ENCODE measurements at places on chromosomes 5 and 9.

- no peak for DNase-seq
These were observed 144.9 kb downstream of the GIN1 start for GRCh38 chr5:102975045-102975444.

GRCh38 chr9:108003526-108003925 is 514.0 kb upstream of the KLF4 start:
- no peak for DNase-seq

DNA sequence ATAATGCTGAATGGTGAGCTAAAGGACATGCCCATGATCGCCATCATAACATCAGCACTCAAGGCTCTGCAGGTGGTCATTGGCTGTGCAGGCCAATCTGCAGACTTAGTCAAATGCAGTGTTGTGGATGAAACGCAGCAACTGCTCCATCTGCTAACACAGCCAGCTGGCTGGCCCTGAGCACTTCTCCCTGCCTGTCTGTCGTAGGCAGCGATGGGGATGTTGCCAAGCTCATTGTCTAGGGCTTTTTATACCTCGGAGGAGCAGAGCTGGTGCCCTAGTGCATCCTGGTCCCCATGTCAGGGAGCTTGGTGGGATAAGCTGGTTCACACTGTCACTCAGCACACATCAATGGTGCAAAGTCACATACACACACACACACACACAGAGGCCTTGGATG is 189.4 kb downstream of the TENT4A start:
- no peak for DNase-seq

DNA sequence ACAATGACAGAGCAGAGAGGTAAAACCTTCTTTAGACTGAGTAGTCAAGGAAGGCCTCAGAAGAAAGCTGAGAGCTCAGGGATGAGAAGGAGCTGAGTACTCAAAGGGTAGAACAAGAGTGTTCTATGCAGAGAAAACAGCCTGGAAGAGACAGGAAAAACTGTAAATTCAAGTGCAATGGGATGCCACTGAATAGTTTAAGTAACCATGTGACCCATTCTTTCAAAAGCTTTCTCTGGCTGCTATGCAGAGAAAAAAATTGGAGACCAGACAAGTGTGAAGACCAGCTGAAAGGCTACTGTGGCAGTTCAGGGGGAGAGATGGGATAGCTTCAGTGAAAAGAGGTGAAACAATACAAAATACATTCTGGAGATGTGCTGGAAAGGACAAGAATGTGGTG is 61.3 kb upstream of the RNF38 start:
- DNase-seq = no peak

- no peak for DNase-seq
These were observed 9.4 kb upstream of the PRSS3 start for GRCh38 chr9:33785914-33786313.

DNA sequence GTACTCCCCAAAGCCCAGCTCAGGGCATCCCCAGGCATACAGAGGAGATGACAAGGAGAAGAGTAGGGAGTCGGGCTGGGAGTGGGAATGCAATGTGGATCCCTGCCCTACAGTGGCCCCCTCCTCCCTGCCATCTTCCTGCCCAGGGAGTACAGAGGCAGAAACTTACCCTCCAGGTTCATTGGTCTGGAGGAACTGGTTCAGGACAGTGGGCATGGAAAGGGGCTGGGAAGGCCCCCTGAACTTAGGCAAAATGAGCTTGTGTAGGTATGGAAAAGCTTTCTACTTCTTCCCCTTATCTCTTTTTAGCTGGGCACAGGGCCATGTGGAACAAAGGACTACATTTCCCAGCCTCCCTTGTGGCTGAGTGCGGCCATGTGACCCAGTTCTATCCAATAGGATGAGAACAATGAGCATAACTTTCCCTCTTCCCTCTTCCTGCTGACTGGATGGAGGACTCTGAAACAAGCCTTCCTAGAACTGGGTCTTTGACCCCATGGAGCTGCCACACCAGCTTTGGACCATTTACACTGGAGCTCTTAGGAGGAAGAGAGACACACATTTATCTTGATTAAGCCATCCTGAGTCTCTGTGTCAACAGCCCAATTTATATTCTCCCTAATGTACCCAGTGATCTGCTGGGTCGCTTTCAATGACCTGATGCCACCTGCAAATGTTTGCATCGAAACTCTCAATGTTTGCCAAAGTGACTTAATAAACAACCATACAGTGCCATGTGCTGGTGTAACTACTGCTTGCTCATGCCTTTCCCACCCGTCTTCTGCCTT is 25.0 kb upstream of the HMCN2 start:
- peak; percentile 65 for DNase-seq

- no peak for DNase-seq
These were observed 36.8 kb upstream of the COL5A1 start for GRCh38 chr9:134604834-134605233.

- no peak for DNase-seq
These were observed 12.6 kb downstream of the VLDLR start for GRCh38 chr9:2634153-2634552.

DNA sequence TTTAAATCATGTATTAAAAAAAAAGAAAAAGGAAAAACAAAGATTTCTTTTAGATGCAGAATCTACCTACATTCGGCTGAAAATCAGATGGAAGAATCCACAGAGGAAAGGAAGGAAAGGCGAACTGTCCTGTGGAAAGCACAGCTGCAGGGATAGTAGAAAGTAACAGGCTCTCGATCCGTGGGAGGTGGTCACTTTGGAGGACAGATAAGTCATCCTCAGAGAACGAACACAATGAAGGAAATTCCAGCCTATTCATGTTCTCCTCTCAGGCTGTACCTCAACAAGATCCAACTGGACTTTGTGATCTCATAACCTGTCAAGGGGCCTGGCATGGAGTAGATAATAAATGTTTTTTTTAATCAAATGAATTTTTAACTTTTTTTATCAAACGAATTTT is 72.8 kb downstream of the NR6A1 start:
- no peak for DNase-seq

GRCh38 chr9:131735238-131736128 is 4.4 kb downstream of the RAPGEF1 start:
- DNase-seq = peak; percentile 23

- peak; percentile 48 for DNase-seq
These were observed 42.3 kb downstream of the MARCHF3 start for GRCh38 chr5:126988021-126988569.

DNA sequence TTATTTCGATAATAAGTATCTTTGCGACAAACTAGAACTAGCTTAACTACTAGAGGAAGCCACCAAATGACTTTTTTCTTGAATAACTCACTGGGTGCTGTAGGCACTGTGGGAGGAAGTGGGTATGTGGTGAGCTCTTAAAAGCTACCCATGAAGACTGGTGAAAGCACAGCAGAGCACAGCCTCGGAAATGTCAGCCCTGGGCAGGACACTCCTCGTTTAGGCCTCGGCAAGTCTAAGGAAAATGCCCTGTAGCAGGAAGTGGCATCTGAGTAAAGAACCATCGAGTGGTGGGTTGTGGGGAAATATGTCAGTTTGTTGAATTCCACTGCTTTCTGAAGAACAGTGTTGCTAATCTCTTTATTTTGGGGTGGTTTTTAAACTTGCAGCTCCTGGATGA is 44.0 kb upstream of the NCS1 start:
- DNase-seq = peak; percentile 81

DNA sequence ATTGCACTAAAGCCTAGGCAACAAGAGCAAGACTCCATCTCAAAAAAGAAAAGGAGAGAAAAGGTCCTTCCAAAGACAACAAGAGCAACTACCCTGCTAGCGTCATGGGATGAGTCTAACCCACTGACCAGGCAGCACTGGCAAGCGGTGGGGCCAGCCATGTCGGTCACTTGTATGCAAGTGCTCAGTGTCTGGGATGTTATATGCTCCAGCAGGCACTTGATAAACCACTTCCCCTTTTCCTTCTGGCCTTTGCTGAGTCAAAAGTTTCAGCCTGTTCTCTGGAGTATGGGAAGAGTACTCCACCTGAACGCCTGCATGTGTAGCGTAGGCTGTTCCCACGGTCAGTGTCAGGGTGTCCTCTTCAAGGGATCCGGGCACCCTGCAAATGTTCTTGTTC is 9.2 kb upstream of the MXD3 start:
- no peak for DNase-seq

- DNase-seq = no peak
These were observed 31.4 kb downstream of the KCTD16 start for GRCh38 chr5:144202072-144202471.

DNA sequence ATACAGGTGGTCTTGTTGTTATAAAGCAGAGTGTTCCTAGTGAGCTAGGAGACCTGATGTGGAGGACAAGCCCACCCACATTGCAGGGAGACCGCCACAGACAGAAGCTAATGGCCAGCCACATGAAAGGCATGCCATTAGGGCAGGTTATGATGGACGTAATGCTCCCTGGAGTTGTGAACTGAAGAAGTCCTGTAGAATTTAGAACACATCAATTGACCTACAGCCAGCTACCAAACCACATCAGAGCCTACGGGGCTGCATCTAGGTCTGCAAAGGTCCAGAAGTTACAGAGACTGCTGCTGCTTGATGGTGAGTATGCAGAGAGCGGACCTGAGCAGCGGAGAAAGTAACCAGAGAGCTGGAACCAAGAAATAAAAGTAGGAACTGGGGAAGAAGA is 116.6 kb downstream of the LPAR1 start:
- no peak for DNase-seq

- DNase-seq = no peak
These were observed 71.8 kb upstream of the LHFPL2 start for GRCh38 chr5:78720227-78720985.

DNA sequence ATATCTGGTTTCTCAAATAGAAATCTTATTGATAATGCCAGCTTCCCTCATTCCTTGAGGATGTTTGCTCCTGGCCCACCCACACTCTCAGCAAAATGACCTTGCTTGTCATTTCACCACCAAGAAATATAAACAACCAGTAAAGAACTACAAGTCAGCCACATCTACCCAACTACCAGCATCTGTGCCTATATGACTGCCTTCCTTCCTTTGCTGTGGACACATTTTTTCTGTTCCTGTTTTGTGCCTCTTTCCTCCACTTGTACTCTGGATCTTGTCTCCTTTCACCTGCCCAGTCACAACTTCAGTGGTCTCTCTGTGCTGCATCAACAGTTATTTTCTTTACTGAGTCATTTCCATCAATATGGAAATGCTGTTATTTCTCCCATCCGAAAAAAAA is 20.3 kb downstream of the KIF2A start:
- no peak for DNase-seq

GRCh38 chr5:62418462-62419076 is 6.0 kb downstream of the IPO11 start:
- no peak for DNase-seq

- DNase-seq = no peak
These were observed 16.0 kb downstream of the TLE1 start for GRCh38 chr9:81673310-81673709.

- no peak for DNase-seq
These were observed 9.2 kb upstream of the SLC9A3 start for GRCh38 chr5:533243-533954.

DNA sequence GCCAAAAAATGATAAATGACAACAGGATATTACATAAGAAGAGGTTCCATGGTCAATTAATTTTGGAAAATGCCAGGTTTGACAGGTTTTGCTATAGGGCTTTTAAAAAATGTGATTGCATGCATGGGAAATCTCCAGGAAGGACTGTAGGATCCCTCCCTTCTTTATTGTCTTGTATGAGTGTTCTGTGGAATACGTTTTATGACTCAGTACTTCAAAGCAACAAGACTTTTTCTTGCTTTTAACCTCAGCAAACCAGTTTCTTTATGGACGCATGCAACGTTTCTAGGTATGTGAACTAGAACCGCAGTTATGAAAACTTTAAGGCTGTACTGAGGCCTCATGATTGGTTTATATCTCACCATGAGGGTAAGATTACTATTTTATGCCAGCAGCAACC is 76.6 kb upstream of the NTRK2 start:
- DNase-seq = no peak

DNA sequence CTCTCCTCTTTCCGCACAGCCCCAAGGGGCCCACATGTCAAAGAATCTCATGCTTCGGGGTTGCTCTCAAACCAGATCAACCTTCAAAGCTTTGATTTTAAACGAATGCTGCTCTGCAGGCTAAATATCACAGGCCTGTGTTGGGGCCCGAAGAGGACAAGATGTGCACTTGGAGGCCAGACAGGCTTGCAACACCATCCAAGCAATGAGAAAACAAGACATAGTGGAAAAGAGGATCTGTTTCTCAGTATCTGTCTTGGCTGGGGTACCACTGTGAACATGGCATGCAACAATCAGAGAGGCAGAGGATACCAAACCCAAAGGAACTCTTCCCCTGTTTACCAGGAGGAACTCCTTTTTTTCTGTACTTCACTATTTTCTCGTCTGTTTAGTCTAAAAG is 321.8 kb downstream of the SLIT3 start:
- no peak for DNase-seq

- DNase-seq = no peak
These were observed 372.3 kb downstream of the ADGRV1 start for GRCh38 chr5:90930756-90931431.

- no peak for DNase-seq
These were observed 217.2 kb downstream of the RFX3 start for GRCh38 chr9:3308609-3309008.

DNA sequence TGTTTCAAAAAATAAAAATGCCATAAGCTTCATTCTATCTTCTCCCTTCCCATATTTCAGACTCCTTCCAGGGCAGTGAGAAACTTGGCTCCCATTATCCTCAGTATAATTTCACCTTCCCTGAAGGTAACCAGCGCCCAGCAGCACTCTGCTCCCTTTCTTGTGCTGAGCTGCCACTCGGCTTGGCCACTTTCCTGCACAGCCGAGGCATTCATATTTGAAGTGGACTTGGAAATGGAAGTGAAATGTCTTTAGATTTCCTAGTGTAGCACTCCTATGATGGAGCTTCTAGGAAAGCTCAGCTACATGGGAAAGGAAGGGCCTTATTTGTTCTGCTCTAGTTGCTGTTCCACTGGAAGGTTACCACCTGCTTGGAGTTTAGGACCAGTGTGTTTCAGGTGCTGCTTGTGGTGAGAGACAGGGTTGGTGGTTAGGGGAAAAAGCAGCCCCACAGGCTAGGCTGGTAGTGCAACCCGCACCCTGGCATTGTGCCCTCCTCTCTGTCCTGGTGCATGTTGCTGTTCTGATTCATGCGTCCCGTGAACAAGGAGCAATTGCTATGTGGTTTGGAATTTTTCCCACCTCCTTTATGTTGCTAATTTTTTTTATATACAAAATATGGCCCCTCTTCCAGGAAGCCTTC is 53.8 kb downstream of the RAD23B start:
- DNase-seq = no peak

GRCh38 chr9:92483627-92484545 is 1.6 kb upstream of the ASPN start:
- no peak for DNase-seq

DNA sequence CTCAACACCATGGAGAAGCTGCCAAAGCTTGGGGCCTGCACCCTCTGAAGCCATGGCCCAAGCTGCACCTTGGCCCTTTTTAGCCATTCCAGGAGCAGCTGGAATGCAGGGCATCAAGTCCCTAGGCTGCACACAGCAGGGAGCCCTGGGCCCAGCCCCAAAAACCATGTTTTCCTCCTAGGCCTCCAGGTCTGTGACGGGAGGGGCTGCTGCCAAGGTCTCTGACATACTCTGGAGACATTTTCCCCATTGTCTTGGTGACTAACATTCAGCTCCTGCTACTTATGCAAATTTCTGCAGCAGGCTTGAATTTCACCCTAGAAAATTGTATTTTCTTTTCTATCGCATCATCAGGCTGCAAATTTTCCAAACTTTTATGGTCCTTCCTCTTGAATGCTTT is 64.6 kb downstream of the ELOVL7 start:
- DNase-seq = no peak
